ENCODE measurements at places on chromosomes 16 and 17.

DNA sequence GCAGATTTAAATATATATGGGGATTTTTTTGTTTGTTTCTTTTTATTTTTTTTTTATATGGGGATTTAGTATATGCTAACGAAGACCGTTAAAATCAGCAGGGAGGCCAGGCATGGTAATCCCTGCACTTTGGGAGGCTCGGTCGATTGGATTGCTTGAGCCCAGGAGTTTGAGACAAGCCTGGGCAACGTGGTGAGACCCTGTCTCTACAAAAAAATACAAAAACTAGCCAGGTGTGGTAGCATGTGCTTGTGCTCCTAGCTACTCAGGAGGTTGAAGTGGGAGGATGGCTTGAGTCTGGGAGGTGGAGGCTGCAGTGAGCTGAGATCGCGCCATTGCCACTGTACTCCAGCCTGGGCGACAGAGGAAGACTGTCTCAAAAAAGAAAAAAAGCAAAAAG, 22.3 kb upstream of the MEIOC start:
- no peak for DNase-seq

DNA sequence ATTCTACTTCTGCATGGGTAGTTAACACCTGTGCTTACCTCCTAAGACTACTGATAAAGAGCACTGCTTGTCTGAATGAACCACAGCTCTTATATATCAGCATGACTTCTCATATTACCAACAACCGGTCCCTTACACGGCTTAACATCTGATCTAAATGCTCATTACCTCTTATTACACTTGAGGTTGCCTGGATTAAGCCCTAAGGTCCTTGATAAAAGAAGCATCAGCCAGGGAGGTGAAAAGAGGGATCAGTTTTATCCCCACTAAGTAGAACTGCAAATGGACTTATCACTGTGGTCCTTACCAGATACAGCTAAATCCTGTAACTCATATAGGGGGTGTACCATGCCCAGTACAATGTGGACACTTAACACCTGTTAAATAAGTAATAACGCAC, 8.2 kb upstream of the RSKR start:
- DNase-seq: no peak

DNA sequence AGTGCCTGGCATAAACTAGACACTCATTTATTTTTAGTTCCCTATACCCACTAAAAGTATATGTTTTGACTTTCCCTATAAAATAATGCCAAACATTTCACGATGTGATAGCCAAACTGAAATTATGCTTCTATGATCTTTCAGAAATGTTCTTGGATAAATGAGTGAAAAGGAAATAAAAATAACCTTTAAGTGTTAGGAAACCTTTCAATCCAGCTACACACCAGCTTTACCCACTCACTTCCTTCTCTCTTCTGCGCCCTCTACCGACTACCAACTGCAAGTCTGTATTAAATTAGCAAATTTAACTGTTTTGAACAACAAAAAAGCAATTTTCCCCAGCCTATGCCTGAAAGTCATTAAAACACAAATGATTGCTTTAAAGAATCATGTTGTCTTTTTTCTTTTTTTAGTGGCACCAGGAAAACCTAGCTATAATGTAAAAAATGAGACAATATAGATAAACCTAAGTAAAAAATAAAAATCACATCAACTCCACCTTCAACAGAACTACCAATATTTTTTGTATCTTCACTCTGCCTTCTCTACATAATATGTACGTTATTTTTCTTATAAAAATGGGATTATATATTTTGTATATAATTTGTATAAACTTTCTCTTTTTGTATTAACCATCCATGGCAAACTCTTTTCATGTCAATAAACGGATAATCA, 13.2 kb upstream of the TMEM100 start:
- peak; percentile 63 for DNase-seq

DNA sequence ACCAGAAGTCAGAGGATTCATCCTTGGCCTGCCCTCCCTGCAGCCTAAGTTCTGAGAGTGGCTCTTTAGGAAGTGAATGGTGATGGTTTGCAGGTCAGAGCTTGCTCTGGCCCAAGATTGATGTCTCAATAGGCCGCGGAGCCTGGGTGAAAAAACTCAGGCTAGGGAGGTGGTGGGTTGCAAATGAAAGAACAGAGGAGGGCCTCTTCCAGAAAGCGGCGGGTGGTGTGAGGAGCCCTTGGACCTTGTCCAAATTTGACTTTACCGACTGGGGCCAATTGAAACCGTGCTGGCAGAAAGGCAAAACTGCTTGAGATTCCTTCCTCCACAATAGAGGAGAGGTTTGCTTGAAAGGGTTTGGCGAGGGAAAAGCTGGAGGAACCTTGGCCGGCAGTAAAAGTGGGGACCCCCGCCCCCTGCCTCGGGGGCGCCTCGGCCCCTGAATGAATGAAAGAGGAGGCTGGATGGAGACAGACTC, 331.3 kb downstream of the SEC14L1 start:
- DNase-seq: peak; percentile 92

Measured in amniotic epithelial cell (primary cell).